Activated CD4-positive, alpha-beta T cell treated with anti-CD3 and anti-CD28 coated beads for 36 hours (primary cell): ENCODE measurements at places on chromosomes 2 and 18.

GRCh38 chr18:23887493-23887892 lies 127.1 kb upstream of the TTC39C start:
- DNase-seq: no peak

DNA sequence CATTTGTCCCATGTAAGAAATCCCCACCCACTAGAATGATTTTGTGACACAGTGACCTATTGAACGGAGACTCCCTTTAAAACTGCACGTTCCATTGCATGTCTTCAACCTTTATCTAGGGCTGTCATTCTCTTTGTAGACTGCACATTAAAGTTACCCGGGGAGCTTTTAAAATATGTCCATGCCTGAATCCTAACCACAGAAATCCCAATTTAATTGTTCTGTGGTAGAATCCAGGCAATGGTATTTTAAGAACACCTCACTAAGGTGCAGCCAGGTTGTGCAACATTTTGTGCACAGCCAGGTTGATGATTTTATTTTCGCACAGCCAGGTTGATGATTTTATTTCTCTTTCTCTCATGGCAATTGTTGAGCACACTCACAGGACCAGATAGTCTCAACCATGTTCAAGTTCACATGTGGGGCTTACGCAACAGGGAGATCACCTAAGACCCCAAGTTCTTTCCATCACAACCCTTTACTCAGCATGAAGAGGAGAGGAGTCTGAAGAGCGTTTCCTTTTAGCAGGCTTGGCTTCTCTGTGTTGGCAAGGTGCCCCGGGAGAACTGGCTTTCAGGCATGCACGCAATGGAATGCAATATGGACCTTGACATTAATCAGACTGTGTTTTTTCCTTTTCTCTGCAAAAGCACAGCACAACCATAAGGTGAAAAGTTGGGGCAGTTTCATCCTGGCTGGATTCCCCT lies 467.3 kb upstream of the ETAA1 start:
- no peak for DNase-seq

DNA sequence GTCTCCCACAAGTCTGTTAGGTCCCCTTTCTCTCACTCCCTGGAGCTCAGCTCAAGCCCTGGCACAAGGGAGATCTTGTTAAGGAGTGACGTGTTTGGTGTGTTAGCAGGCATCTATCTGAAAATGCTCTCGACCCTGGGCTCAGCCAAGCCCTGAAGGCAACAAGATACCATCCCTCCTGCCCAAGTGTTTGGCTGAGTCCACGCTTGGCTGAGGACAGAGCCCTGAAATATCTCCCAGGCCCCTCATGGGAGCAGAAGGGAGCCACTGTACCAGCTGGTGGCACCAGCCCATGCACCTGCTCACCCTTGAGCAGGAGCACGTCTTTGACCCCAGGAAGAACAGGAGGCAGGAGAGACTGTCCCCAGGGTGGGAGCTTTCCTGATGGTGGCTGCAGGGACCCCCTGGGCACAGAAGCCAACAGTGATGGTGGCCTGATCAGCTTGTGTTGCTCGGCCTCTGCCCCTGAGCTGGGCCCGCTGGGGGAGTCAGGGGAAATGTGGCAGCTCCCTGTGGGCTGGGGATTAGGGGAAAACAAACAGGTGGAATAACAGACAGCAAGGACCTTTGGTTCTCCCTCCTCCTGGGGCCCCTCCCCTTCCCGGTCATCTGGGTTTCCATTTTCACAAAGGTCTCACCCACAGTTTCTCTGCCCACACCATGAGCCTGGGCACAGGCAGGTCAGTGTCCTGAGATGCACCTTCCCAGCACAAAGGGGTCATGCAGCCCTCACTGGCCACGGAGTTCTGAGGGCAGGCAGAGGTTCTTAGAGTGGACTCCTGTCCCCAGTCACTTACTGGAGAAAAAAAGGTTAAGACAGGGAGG lies 91.6 kb downstream of the RHOB start:
- no peak for DNase-seq

DNA sequence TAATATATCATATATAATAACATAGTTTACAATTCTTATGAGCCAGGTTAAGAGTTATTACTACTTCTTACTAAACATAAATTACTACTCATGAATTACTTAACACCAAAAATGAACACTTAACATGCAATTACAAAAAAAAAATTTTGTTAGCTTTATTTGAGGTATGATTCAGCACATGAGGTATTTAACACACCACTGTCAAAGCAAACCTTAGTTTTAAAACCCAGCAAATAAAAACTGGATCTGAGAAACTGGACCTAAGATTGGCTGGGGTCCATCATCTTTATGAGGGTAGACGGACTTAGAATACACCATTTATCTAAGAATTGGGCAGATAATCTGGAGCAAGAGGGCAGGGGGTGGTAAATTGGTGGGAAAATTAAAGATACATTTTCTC lies 81.8 kb upstream of the CREB1 start:
- DNase-seq: no peak

DNA sequence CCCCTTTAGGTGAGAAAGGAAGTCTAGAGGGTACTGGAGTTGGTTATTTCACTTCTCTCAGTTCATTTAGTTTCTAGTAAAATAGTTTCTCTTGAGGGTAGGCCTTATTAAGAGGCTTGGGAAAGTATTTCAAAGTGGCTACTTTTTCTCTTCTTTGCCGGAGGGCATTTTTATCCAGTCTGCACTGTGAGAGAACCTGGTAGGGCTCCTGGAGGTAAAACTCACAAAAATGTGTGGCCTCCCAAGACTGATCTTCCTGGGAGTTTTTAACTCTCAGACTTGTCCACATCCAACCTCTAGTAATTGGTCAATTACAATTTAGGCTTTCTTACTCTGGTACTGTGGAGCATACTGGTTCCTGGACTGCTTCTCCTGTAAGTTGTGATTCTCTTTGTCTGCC lies 28.0 kb downstream of the EHBP1 start:
- DNase-seq: no peak

DNA sequence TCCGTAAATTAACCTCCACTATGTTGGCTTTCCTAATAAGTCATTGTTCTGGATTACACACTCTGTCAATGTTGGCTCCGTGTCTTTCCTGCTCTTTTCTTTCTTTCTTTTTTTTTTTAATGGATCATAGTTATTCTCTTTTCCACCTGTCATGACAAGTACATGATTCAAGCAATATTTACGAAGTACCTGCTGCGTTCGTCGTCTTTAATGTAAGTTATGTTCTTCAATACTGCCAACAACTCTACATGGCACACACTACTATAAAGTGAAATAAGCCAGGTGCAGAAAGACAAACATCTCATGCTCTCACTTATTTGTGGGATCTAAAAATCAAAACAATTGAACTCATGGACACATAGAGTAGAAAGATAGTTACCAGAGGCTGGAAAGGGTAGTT lies 239.1 kb downstream of the SCG2 start:
- DNase-seq: no peak

- no peak for DNase-seq
Measured at GRCh38 chr2:32058130-32058529, 5.2 kb upstream of the SPAST start.

DNA sequence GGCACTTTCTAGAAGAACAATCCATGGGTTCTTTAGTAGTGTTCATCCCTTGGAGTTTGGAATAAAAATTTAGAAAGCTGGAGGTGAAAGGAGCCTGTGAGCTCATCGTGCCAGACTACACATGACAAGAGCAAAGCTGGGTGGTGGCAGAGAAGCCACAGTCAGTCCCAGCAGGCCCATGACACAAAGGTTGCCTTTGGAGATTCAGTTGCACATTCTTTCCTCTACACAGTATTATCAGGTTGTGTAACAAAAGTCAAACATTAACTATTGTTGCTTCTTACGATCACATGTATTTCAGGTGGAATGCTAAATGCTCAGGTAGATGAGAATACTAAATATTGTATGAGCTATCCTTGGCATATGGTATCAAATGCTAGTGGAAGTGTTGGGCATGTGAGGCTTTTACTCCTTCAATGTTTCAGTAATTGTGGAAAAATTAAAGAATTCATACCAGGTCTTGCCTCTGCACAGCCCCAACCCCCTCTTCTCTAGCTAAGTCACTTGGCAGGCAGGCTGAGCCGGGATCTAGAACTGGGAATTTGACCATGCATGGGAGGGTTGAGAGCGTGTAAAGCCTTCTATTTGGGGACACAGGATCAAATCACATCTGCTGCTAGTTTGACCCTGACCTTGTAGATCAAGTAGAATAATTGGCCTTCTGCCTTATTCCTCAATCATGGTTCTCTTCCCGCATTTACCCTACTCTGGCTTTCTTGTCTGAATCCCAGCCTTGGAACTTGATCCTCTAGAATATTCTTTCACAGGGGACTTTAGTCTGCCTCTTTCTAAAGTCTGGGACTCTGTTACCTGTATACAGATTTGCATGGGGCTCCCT lies 230.9 kb downstream of the GCA start:
- no peak for DNase-seq

DNA sequence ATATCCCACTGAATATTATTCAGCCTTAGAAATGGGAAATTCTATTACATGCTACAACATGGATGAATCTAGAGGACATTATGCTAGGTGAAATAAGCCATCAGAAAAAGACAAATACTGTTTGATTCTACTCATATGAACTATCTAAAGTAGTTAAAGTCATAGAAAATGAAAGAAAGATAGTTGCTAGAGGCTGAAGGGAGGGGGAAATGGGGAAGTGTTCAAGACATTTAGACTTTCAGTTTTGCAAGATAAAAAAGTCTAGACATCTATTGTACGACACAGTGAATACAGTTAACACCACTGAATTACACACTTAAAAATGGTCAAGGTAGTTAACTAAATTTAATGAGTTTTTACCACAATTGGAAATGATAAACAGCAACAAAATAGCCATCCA lies 835.9 kb upstream of the CHAC2 start:
- no peak for DNase-seq

GRCh38 chr2:144449028-144449406 lies 70.9 kb downstream of the ZEB2 start:
- DNase-seq: no peak

- no peak for DNase-seq
Measured at GRCh38 chr18:63062246-63062645, 257.3 kb downstream of the BCL2 start.

GRCh38 chr2:186755066-186755465 lies 61.2 kb downstream of the FAM171B start:
- no peak for DNase-seq

DNA sequence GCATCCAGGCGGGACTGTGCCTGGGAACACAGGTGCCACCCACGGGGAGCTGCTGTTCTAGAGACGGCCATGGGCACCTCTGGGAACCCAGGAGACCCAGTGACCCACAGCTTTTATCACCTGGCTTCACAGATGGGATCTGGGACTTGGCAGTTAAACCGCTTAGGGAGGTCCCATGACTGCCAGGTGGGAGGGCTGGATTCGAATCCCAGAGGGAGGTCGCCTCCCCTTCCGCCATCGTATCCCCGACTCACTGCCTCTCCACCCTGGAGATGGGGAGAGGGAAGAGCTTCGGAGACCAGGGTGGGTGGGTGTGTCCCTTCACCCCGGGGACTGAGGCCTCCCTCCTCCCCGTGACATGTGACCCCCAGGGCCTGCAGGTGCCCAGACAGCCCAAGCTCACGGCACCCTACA lies 169.4 kb downstream of the RTP5 start:
- no peak for DNase-seq

DNA sequence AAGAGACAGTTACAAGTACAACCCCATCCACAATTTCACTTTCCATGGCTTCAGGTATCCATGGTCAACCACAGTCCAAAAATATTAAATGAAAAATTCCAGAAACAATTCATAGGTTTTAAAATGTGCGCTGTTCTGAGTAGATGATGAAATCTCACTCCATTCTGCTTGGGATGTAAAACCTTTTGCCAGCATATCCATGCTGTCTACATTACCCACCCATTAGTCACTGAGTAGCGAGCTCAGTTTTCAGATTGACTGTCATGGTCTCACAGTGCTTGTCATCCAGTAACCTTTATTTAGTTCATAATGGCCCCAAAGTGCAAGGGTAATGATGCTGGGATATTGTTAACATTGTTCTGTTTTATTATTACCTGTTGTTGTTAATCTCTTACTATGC lies 40.5 kb downstream of the SMAD4 start:
- DNase-seq: peak; percentile 13

DNA sequence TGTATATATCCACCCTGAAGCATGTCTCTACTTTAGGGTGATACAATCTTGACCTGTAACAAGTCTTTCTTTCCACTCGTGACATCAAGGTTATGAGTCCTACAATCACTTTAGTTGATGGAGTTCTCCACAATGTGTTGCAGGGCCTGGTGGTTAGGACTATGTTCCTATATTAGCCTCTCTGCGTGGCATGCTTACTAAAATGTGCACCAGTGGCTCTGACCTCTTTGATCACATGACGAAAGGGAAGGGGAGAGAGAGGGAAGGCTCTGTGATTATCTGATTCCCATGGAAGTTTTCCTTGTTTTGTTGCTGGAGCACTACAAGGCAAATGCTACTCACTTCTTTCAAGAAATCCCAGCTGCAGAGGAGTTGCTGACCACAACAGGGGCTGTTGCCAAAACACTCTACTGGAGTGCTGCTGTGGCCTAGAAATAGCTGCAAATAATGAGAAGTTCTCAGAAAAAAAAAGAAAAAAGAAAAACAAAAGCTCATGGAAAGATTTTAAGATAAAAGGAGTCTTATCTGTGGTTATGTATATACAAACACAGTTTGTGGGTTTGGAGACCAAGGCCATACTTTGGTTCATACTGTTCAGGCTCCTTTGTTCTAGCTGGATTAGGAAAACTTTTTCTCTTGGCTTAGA lies 272.8 kb upstream of the MMADHC start:
- no peak for DNase-seq

- no peak for DNase-seq
Measured at GRCh38 chr18:25102662-25103061, 249.3 kb downstream of the ZNF521 start.

- DNase-seq: no peak
Measured at GRCh38 chr2:201362396-201362795, 5.3 kb upstream of the FLACC1 start.

GRCh38 chr2:10776231-10776977 lies 36.2 kb downstream of the PDIA6 start:
- DNase-seq: no peak

- no peak for DNase-seq
Measured at GRCh38 chr2:179239838-179240237, 24.8 kb downstream of the SESTD1 start.

- peak; percentile 24 for DNase-seq
Measured at GRCh38 chr2:240250985-240251847, 110.8 kb upstream of the OTOS start.

- no peak for DNase-seq
Measured at GRCh38 chr2:187640926-187641510, 86.8 kb upstream of the TFPI start.

- no peak for DNase-seq
Measured at GRCh38 chr2:148416248-148416647, 228.3 kb upstream of the EPC2 start.

DNA sequence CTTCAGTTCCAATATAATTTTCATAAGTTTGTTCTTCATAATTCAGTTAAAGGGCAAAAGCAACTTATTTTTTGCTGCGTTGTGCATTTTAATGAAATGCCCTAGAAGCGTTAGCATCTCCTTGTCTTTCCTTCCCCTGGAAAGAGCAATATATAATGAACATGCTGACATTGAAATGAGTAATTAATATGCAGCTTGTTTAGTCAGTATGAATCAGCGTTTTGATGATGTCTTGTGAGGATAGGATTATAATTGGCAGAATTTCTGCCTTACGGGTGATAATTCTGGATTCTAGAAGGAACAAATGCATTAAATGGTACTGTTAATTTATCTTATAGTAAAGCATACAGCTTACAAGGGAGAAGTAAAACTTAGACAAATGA lies 152.3 kb upstream of the MMADHC start:
- DNase-seq: no peak
